NCI-H2081 (cell line): ENCODE measurements at places on chromosomes 6 and 20.

- DNase-seq: no peak
These were observed 7.0 kb downstream of the BTN3A1 start for GRCh38 chr6:26408828-26409730.

GRCh38 chr6:33694401-33694931 is 17.0 kb downstream of the UQCC2 start:
- no peak for DNase-seq

DNA sequence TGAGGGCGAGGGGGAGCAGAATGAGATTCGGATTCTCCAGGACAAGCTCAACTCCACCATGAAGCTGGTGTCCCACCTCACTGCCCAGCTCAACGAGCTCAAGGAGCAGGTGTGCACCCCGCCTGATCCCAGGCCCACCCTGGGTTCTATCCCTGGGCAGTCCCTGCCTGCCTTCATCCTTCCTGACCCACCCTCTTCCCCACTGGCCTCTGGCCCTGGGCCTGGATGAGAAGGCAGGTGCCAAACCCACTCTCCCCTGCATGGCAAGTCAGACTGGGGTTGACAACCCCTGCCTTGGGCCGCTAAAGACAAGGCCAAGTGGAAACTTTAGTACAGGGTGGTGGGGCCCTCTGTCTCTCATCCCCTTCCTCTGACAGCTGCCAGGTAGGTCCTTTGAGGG is 16.5 kb downstream of the UQCC2 start:
- no peak for DNase-seq

GRCh38 chr20:10419550-10420133 is 14.4 kb downstream of the MKKS start:
- no peak for DNase-seq

GRCh38 chr6:119350952-119351372 is 1.4 kb upstream of the MAN1A1 start:
- no peak for DNase-seq

DNA sequence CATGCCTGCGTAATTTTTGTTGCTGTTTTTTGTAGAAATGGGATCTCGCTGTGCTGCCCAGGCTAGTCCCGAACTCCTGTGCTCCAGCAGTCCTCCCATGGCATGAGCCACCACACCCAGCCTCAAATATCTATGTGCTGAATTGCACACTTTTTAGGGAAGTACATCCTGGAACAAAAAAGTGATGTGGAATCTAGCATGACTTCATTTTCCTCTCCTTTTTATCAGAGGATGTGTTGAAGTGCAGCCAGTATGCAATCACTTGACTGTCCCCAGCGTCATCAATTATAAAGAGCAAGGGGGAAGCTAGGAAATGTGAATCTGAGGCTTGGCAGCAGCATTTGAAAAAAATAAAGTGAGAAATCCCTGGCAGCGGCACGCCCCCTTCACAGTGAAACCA is 6.4 kb upstream of the EXOC2 start:
- DNase-seq: peak; percentile 53

GRCh38 chr20:58237318-58238132 is 9.1 kb upstream of the ANKRD60 start:
- no peak for DNase-seq

- DNase-seq: no peak
These were observed 17.3 kb upstream of the POU5F1 start for GRCh38 chr6:31187780-31188194.

GRCh38 chr20:51185277-51185676 is 162.4 kb upstream of the KCNG1 start:
- no peak for DNase-seq

- DNase-seq: no peak
These were observed 803 bp upstream of the ADGRG6 start for GRCh38 chr6:142300758-142301650.

- DNase-seq: no peak
These were observed 44.6 kb downstream of the RIN2 start for GRCh38 chr20:19802492-19803158.

GRCh38 chr6:34178357-34179105 is 32.6 kb upstream of the GRM4 start:
- no peak for DNase-seq

- no peak for DNase-seq
These were observed 211.1 kb downstream of the PLCB4 start for GRCh38 chr20:9279918-9280401.

DNA sequence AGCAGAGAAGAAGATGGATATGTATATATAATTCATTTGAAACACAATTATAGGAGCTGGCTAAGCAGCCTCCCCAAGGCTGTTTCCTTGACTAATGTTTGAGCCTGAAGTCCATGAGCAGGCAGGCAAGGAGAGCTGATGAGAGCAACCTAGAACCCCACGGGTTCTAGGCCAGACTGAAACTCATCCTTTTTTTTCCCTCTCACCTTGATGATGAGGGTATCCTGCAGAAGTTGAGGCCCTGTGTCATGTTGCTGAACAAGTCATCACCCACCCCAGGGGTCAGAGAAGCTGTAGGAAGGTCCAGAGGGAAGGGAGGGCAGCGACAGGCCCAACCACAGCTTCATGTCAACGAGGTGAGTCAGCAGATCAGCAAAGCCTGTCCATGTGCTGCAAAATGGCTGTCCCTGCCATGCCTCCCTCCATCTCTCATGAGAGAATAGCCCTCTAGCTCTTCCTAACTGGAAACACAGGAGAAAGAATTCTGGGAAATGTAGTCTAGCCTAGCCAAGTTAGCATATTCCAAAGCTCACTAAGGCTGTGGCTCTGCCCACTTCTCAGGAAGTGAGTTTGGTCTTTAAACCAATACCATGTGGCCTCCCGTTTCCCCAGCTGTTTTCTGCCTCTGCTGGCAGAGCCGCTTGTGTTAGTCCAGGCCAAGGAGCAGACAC is 91.3 kb upstream of the DTNBP1 start:
- DNase-seq: no peak

DNA sequence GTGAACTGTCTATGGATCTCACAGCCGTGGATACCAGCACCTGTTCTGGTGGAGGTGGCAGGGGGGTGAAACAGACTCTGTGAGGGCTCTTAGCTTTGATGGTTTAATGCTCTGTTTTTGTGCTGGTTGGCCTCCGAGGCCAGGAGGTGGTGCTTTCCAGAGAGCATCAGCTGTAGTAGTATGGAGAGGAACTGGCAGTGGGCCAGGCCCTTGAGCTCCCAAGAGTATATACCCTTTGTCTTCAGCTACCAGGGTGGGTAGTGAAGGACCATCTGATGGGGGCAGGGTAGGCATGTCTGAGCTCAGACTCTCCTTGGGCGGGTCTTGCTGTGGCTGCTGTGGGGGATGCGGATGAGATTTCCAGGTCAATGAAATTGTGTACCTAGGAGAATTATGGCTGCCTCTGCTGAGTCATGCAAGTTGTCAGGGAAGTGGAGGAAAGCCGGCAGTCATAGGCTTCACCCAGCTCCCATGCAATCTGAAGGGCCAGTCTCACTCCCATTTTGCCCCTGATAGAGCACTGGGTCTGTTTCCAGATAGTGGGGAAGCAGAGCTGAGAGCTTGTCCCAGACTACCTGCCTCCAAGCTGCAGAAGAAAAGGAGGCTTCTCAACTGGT is 102.7 kb upstream of the AHI1 start:
- DNase-seq: no peak

DNA sequence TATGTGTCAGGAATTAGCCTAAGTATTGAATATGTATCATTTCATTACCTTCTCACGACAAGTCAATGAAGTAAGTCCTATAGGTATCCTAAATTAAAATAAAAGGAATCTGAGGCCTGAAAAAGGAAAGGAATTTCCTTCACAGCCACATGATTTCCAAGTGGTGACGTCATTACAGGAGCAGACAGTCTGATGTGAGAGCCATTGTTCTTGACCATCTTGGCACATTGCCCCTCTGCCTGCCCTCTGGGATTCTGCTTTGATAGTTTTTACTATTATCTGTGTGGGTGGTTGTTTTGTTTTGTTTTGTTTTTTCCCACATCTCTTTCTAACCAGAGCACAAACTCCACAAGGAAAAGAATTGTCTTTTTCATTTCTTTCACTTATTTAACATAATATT is 219.8 kb upstream of the UFL1 start:
- DNase-seq: no peak

DNA sequence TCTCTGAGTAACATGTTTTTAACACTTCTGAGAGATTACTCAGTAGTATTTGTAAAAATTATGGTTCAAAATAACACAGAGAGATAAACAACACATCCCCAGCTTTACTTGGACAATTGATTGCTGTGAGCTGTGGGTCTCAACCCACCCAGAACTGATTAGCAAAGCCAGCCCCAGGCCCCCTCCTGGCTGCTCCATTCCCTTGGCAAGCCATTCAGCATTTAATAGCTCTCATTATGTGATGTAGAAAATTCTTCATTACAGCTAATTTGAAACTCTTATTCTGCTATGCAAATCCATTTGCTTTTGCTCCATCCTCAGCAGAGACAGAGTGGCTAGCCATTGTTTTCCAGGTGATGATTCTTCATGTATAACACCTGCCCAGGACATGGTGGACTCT is 16.6 kb upstream of the SIRT5 start:
- DNase-seq: no peak

- DNase-seq: no peak
These were observed 41.7 kb upstream of the EMILIN3 start for GRCh38 chr20:41408156-41408794.

- no peak for DNase-seq
These were observed 31.8 kb downstream of the TBC1D7 start for GRCh38 chr6:13296536-13296997.

- DNase-seq: no peak
These were observed 23.5 kb upstream of the NPBWR2 start for GRCh38 chr20:64130876-64131275.

GRCh38 chr20:37807471-37808232 is 95.3 kb upstream of the VSTM2L start:
- no peak for DNase-seq

DNA sequence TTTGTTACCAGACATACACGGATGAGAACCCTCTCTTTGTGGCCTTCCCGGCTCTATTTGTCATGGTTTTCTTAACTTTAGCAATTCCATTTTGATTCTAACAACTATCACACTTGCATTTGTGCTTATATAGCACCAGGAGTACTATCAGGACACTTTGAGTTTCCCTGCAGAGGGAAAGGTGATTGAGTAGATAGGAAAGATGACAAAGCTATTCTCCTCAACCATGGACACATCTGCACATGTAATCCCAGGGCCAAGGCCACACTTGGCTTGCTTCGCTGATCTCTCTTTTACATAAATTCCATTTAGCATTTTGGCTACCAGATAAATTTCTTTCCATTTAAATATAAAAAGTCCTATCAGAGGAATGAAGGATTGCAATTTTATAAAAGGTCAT is 23.3 kb upstream of the CFAP206 start:
- no peak for DNase-seq

- no peak for DNase-seq
These were observed 11.9 kb downstream of the NELFCD start for GRCh38 chr20:58992911-58993310.

GRCh38 chr20:63246490-63247288 is 7.6 kb downstream of the NKAIN4 start:
- DNase-seq: no peak

DNA sequence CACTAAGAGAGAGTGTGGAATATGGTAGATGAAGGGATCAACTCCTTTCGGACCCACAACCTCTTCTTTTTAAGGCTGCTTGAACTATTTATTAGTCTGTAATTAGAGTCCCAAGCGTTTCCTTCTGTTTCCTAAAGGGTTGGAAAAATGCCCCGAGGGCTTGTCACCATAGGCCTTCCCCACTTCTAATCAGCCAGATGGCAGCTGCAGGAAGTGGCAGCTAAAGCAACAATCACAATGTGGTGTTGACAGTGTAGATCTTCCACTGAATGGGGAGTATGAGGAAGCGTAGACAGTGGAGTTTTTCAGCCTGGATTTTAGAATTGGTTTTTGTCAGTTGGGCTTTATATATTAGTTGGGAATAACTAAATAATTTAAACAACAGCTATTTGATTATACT is 40.6 kb downstream of the SLC35D3 start:
- DNase-seq: peak; percentile 96

- DNase-seq: no peak
These were observed 75.2 kb downstream of the SLC16A10 start for GRCh38 chr6:111162504-111162903.

GRCh38 chr6:38750968-38751615 is 36.0 kb downstream of the DNAH8 start:
- no peak for DNase-seq

GRCh38 chr20:48172357-48172702 is 387.0 kb upstream of the SULF2 start:
- no peak for DNase-seq

DNA sequence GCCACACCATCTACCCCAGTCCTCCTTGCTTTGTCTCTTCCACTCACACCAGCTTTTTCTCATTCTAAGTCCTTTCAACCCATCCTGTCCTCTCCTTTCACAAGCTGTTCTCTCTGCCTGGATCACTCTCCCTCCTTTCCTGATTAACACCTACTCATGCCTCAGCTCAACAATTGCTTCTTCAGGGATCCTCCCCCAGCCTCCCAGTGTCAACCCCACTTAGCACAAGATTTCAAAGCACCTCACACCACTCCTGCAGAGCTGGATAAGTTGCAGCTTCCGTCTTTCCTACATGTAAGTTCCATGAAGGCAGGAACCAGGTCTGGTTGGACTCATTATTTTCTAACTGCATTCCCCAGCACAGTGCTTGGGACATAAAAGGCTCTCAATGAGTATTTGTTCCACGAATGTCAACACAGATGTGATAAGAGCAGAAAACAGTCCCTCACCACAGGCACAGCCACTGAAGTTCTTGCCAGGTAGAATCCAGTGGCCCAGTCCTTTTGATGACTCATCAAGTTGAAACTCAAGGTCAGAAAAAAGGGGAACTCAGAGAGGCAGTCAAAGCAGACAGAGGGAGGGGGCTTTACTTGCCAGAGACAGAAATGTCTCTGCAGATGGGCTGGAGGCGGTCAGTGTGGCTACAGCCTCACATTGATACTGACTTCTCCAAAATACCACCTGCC is 193.4 kb upstream of the PRDM1 start:
- no peak for DNase-seq

DNA sequence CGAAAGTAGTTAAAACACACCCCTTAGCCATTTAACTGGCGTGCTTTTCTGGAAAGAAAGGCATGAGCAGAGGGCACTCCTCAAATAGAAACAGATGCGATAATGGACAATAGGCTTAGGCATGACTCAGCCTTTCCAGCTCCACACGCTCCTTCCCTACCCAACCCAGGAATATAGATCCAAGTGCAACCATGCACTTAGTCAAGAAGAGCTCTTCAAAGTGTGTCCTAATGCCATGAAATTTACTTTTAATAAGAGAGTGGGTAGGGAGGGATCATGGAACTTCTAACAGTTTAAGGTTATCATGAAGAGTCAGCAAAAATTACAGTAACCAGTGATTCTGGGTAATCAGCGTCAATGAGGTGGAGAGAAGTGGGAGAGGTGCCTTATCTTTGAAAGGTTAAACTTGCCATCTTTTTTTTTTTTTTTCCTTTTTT is 2.4 kb upstream of the EFHC1 start:
- DNase-seq: no peak

DNA sequence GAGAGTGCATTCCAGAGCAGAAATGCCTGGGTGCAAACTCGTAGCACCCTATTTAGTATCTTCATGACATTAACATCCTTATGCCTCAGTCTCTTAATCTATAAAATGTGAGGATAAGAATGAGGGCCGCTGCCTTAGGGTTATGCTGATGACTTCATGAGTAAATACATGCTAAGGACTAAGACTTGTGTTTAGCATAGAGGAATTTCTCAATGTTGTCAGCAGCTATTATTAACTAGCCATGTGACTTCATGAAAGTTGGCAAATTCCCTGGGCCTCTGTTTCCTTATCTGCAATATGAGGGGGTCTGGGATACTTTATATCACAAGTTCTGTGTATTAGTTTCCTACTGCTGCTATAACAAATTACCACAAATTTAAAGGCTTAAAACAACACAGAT is 108.1 kb upstream of the RIPOR2 start:
- no peak for DNase-seq
